ENCODE measurements at places on chromosomes 5 and 9.

- DNase-seq, result no peak
Observed at GRCh38 chr9:86626802-86627201, 272.6 kb upstream of the TUT7 start.

GRCh38 chr9:13274886-13275641 lies 4.4 kb downstream of the MPDZ start:
- no peak for DNase-seq

- DNase-seq, result no peak
Observed at GRCh38 chr5:154242964-154243376, 52.4 kb downstream of the GALNT10 start.

- no peak for DNase-seq
Observed at GRCh38 chr9:130887494-130888144, 9.0 kb downstream of the QRFP start.

- DNase-seq, result no peak
Observed at GRCh38 chr5:160306696-160307095, 5.7 kb downstream of the CCNJL start.

DNA sequence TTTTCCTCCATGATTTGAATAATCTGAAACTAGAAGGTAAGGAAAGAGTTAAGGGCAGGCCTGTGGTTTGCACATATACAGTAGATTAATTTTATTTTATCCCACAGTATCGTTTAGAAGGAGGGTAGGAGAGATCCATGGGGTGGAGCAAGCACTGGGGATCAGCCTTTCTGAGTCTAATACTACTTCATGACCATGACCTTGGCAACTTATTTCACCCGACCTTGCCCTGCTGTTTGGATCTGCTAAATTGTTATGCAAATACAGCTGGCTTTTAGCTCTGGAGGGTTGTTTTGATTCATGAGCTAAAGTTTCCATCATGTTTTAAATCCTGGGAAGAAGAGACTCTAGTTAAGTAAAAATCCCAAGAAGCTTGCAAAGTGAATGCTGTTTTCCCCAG lies 864 bp upstream of the GRIN3A start:
- DNase-seq, result no peak

GRCh38 chr9:133421615-133422542 lies at the start of gene ADAMTS13:
Gene ADAMTS13 (plus strand): TSS chr9:133422367. CDS start chr9:133422444, 77 bp downstream.
- peak; percentile 38 for DNase-seq

- no peak for DNase-seq
Observed at GRCh38 chr5:140555747-140556312, 1.4 kb downstream of the SRA1 start.

GRCh38 chr9:97562542-97562941 lies 61.1 kb downstream of the TMOD1 start:
- no peak for DNase-seq

DNA sequence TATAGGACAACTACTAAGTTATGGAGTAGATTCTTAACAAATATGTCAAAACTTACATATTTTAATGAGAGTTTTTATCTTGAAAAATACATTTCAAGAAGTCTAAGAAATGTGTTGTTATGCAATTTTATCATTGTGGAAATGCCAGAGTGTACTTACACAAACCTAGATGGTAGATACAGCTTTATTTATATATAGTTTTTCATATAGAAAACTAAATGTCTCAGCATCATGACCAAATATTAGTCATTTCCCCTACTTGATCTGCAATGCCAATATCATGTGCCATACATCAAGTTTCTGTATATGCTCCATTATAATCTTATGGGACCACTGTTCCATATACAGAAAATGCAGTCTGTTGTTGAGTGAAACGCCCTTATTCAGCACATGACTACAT lies 28.7 kb downstream of the CAST start:
- DNase-seq, result no peak

DNA sequence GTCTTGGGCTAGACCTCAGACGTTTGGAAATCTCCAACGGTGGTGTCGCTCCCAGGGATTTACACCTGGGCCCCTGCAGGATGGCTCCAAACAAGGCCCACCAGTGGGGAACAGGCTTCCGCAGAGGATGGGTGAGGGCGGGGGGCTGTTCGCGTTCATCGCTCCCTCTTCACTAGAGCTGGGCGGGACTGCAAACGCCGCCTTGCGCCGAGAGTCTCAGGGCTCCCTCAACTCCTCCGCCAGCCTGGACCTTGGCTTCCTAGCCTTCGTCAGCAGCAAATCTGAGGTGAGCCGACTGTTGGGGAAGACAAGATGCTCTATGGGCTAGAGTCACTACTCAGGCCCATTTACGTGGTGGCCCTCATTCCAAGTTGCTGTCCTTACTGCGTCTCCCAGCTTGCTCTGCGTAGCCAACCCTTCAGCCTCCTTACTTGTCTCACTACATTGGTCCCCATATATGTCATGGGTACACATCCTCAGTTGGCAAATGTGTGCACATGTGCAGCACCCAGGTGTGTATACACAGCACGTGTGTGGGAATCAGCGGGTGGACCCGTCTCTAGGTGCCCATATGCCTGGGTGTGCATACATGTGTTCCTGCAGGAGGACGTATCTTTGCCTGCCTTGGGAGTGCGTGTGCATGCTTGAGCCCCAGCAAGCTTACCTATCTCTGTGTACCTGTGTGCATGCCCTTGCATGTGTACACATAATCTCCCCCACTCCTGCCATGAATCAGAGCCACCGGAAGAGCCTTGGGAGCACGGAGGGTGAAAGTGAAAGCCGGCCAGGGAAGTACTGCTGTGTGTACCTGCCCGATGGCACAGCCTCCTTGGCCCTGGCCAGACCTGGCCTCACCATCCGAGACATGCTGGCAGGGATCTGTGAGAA lies 10.5 kb downstream of the RGS14 start:
- no peak for DNase-seq

DNA sequence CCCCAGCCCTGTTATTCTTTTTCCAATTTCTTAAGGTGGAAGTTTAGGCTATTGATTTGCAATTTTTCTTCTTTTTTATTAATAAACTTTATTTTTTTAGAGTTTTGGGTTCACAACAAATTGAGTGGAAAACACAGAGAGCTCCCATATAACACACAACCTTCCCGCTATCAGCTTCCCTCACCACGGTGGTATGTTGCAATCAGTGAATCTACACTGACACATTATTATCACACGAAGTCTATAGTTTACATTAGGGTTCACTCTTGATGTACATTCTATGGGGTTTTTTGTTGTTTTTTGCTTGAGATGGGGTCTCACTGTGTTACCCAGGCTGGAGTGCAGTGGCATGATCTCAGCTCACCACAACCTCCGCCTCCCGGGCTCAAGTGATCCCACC lies 4.8 kb upstream of the NFX1 start:
- DNase-seq, result no peak

- DNase-seq, result no peak
Observed at GRCh38 chr5:157387683-157388093, 72.3 kb upstream of the NIPAL4 start.

DNA sequence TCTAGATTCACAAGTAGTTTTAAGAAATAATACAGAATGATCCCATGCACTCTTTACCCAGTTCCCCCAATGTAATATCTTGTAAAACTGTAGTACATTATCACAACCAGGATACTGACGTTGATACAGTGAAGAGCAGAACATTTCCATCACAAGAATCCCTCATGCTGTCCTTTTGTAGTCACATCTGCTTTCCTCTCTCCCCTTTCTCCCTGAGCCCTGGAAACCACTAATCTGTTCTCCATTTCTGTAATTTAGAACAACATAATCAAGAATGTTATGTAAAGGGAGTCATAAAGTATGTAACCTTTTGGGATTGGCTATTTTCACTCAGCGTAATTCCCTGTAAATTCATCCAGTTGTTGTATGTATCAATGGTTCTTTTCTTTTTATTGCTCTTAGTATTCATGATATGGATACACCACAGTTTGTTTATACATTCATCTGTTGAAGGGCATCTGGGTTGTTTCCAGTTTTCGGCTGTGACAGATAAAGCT lies 61.1 kb downstream of the ERCC6L2 start:
- no peak for DNase-seq

- no peak for DNase-seq
Observed at GRCh38 chr5:173753307-173754168, 134.6 kb upstream of the CPEB4 start.

GRCh38 chr5:60325870-60326269 lies 374.1 kb downstream of the DEPDC1B start:
- no peak for DNase-seq

DNA sequence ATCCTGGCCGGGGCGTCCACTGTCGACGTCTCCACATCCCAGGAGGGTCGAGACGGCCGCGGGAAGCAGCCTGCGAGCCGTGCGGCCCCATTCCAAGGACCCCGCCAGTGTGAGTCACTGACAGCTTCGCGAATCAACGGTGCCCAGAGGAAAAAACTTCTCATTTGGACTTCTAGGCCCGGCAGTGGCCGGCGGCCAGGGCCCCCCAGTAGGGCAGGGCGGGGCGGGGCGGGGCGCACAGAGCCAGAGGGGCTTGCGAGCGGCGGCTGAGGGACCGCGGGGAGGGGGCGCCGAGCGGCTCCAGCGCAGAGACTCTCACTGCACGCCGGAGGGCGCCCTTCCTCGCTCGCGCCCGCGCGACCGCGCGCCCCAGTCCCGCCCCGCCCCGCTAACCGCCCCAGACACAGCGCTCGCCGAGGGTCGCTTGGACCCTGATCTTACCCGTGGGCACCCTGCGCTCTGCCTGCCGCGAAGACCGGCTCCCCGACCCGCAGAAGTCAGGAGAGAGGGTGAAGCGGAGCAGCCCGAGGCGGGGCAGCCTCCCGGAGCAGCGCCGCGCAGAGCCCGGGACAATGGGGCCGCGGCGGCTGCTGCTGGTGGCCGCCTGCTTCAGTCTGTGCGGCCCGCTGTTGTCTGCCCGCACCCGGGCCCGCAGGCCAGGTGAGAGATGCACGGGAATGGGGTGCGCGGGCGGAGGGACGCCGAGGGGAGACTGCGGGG lies at the start of gene F2R:
Gene F2R (plus strand): TSS at position 391 of the 720 bp plus-strand sequence. CDS start 182 bp downstream, at position 573.
- peak; percentile 59 for DNase-seq

DNA sequence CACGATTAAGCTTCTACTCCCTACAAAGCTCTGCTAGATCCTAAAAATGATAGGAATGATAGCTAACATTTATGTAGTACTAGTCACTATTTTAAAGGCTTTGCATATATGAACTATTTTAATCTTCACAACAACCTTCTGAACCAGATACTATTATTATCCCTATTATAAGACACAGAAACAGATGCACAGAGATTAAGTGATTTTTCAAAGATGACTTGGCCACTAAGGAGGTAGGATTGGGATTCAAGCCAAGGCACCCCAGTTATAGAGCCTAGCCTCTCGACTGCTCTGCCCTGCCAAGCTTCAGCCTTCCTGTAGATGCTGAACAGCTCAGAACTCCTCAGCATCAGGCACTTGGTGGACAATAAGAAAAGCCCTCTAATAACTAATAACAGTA lies 200.9 kb upstream of the PTGER4 start:
- no peak for DNase-seq

DNA sequence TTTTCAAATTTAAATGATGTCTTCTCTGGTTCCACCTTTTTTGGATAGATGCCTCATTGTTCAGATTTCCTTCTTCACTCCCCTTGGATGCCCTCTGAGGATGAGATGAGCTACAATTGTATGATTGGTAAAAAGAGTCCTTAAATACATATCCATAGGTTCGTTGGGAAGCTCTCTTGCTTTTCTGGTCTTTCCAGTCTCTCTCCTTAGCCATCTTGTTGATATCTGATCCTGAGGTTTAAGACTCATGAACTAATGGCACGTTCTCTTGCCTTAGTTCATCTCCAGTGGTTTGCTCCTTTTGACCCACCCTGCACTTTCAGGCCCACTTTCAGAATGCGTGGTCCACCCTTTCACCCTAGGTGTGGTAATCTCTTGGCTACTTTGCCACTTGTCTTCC lies 33.2 kb upstream of the TUT7 start:
- DNase-seq, result no peak

DNA sequence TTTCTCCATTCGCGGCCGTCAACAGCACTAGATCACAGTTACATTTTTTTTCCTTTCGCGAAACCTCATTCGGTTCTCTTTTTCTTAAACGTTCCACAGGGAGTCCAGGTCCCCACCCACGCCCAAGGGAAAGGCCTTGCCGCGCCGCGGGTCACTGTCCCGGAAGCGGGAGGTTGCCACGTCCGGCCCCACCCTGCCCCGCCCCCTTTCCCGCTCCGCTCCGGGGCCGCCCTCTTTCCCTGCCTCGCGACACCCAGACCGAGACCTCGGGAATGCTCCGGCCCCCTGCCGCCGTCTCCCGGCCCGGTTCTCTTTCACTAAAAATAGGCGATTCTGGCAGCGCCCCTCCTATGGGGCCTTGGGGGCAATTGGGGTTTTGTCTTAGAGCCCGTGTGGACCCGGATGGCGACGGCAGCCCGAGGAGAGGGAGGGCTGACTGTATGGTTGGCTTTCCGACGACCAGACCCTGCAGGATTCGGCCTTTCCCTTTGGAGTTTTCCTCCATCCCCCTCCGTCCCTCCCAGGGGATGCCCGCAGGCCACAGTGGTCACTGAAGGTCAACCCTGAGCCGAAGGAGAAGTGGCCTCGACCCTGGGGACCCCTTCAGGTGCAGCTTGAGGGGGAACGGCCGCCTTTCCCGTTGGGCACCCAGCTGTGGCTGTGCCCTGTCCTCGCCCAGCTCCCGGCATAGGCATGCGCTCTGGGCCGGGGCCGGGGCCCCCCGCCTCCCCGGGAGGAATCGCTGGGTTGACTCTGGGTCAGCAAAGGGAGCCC lies 2.8 kb upstream of the RACK1 start:
- DNase-seq, result peak; percentile 69

All from CD4-positive, alpha-beta T cell treated with Interleukin-2 at 100 ng/mL for 4 hours (primary cell).